Tibial nerve (tissue), 4 donors: ENCODE measurements at places on chromosomes 2 and 18. TPM values are rescaled to one million over a fixed set of nuclear protein-coding genes. Genes with fewer than 3 reads are reported as not detected.

Gene COLEC11
- total RNA-seq = 1.6 TPM

Gene KDM3A
- total RNA-seq = 56.3 TPM

DNA sequence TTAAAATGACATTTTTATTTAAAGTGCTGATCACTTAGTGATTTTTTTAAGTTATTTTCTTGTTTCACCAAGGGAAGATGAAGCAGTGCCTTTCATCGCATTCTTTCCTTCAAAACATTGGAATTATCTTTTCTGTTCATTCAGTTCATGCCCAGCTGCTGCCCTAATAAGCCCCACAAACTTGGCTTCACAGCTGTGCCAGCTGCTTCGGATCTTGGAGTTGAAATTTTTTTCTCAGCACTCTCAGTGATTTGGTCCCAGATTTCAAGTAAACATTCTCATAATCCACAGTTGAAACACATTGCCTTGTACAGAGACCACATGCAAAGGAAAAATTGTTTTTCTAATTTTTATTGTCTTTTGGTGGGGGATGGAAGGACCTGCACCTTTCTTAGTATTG is 353.3 kb upstream of the LRP1B start:
- DNase-seq = no peak

Gene ANO7
- 0.42 TPM for total RNA-seq

DNA sequence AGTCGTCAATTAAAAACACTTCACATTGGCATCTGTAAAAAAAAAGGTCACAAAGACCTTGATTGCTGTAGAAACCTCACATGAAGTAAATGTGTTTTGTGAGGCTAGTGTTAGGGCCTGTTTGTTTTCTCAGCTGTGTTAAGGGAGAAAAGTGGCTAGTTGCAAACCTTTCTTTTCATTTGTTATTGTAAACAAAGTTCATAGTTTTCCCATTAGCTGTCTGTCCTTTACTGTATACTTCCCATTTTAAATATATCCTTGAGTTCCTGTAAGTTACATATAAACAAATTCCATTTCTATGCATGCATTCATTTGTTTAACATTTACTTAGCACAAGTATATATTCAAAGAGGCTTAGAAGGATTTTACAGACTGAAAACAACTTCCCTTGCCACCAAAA is 1250.2 kb downstream of the LRP1B start:
- no peak for DNase-seq

DNA sequence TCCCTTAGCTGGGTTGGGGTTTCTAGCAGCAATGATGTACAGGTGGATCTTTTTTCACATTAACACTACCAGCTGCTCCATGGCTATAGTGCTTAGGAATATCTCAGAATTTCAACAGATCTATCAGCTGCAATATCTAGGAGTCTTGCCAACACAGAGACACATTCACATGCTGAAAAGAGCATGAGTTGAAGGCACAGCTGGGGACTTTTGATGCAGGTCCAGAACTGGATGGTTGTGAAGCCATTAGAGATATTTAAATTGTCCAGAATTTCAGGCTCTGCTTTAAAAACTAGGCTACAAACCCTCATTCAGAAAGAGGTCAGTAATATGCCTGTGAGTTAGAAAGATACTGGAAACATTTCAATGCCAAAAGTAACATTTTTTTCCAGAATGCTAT is 122.2 kb upstream of the CCDC195 start:
- no peak for DNase-seq

GRCh38 chr18:65735155-65735554 is 15.7 kb upstream of the CDH7 start:
- no peak for DNase-seq
